ENCODE measurements at places on chromosomes 3 and 15.

DNA sequence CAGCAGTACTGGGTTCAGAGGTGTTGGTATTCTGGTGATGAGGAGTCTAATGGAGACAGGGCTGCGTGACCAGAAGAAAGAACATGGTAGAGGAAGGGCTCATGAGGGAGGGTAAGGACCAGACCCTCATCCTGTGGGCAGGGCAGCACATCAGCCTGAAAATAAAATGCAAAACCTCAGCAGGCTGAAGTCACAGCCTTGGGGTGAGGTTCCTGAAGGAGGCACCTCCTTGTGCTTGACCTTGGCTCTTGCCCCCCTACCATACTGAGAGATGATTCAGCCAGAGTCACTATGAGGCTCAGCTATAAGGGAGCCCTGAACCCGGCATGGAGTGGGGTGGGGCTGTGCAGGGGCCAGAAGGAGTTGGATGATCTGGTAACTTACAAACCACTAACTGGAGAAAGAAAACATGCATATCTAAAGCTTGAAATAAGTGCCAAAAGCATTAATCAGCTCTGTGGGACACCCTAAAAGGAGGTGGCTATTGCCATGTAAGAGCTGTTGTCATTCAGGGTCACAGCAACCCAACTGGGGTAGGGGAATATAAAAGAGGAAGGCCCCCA, 60.2 kb downstream of the CORO2B start:
- no peak for DNase-seq

DNA sequence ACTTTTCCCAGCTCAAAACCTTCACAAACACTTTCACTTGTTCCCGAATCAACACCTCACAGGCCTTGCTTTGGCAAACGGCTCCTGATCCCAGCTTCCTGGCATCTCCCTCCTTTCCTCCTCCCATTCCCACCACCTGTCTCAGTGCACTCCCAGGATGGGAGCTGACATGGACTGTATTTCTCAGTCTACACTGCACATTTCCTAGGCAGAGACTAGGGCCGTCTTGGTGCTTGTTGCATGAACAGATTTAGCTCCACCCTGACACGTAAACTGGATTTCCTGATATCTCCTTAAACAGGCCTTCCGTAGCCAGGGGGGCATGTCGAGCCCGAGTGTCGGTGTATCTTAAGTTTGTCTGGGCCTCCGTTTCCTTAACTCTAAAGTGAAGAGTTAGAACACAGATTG, 790 bp upstream of the WHAMM start:
- DNase-seq, result no peak

DNA sequence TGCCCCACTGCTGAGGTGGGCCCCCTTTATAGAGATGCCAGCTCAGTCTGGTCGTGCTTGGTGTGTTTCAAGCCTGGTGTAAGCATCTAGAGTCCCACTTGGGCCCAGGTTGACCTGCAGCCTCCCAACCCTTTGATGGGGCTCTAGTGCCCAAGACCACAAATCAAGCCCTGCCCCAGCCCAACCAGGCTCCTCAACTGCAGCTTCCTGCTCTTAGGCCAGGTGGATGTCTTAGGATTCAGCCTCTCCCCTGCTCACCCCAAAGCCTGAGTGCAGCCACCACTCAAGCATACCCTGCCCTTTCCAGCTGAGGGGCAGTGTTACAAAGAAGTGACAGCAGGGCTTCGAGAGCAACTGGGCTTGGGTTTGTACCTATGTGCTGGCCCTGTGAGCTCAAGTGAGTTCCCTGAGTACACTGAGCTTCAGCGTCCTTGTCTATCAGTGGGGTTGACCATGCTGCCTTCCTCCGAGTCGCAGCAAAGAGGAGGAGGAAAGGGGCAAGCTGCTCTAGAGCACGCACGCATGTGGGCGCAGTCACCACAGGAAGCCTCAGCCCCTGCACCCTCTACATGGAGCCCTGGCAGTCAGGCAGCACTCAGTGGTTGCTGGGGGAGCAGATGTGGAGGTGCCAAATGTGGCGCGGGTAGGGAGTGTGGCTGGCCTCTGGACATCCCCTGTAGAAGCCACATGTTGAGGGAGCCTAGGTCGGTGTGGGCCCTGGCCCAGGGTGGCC, 120.7 kb downstream of the EEFSEC start:
- DNase-seq, result no peak

GRCh38 chr3:141796081-141796888, 33.1 kb downstream of the GRK7 start:
- DNase-seq, result no peak

- no peak for DNase-seq
Observed at GRCh38 chr15:58987036-58987435, 427 bp upstream of the RNF111 start.

- no peak for DNase-seq
Observed at GRCh38 chr3:99783011-99783573, 34.6 kb upstream of the CMSS1 start.

- DNase-seq, result no peak
Observed at GRCh38 chr3:43870120-43870519, 179.4 kb downstream of the ABHD5 start.

- no peak for DNase-seq
Observed at GRCh38 chr3:124510290-124510689, 220.0 kb upstream of the UMPS start.

- no peak for DNase-seq
Observed at GRCh38 chr3:30169487-30169886, 436.9 kb upstream of the TGFBR2 start.

- DNase-seq, result no peak
Observed at GRCh38 chr3:52291508-52292181, 4.0 kb downstream of the GLYCTK start.

- DNase-seq, result no peak
Observed at GRCh38 chr3:71563827-71564226, 19.7 kb downstream of the FOXP1 start.
